ENCODE measurements at places on chromosomes 12 and 14.
A peak's percentile ranks its signal among the peaks of the same experiment; 100 is the strongest.

GRCh38 chr14:91332171-91332985 is 85.2 kb downstream of the CCDC88C start:
- no peak for DNase-seq

- no peak for DNase-seq
These were observed 8.7 kb downstream of the SMIM41 start for GRCh38 chr12:52087961-52088820.

- no peak for DNase-seq
These were observed 330.1 kb upstream of the GARIN2 start for GRCh38 chr14:66859063-66859671.

DNA sequence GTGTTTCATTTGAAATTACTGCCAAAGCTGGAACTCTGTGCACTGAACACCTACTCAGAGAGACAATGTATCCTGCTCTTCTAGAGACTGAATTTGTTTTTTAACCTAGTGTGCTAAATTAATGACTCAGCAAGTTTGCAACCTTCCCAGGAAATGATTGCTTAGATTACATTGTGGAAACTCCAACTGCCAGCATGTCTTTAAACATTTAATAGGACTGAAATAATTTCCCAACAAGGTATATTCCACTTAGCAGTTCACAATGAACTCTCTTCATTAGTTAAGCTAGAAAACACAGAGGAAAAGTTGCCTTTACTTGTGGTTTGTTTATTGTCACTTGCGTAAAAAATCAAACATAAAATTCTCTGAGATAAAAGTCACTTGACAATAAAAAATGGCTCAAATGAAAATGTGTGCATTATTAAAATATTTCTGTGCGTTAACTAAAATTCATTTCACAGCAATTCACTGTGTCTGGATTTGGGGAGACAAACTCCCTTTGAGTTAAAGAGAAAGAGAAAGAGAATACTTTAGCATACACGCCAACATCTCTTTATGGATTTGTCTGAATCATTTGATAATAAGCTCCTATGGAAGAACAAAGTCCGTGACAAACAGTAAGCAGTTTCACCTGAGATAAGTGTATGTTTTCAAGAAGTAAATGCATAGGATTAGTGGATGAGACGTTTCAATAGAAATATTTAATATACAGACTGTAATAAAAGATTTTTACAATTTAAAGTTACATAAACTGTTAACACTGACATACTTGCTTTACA is 284.0 kb downstream of the PRKD1 start:
- peak; percentile 59 for DNase-seq

DNA sequence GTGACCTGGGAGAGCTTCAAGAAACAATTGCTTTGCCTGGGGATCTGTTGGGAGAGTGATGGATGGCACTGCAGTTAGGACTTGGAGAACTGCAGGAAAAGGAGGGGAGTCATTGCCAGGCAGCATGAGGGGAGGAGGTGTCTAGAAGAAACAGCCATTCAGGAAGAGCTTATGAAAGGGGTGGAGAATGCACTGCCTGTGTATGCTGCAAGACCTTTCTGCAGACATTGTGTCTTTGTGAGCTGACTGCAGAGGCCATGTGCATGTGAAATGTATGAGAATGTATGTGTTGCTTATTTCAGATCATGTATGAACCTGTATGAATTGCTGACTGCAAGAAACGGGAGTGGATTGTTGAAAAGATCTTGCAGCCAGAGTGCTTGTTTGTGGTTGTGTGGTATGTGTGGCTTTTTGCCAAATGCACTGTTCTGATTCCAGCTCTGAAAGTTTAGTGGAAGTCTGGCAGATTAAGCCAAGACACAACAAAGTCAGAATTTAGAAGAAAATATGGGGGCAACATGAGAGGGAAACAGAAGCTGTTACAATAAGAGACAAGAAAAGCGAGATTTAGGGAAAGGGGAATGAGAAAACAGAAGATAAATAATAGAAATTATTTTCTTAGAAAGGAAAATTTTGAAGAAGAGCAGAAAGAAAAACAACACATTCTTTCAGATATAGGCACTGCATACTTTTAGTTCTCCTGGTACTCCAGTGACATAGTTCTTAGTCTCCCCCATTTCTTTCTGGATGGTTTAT is 9.8 kb upstream of the RIMKLB start:
- DNase-seq: peak; percentile 92

DNA sequence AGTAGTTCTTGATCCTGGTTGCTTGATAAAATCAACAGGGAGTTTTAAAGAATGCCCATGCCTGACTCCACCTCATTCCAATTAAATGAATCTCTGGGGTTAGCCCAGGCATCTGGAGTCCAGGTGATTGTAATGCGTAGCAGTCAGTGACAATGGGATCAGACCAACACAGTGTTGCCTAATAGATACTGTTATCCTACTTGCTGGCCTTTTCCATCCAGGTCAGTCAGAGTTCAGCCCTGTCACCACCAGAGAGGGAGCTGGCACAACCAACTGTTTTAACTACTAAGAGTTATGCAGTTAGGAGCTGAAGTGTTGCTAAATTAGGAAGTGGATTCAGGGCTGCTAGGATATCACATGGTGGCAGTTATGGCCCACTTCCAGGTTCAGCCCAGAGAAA is 107.1 kb downstream of the GPR135 start:
- DNase-seq: no peak

DNA sequence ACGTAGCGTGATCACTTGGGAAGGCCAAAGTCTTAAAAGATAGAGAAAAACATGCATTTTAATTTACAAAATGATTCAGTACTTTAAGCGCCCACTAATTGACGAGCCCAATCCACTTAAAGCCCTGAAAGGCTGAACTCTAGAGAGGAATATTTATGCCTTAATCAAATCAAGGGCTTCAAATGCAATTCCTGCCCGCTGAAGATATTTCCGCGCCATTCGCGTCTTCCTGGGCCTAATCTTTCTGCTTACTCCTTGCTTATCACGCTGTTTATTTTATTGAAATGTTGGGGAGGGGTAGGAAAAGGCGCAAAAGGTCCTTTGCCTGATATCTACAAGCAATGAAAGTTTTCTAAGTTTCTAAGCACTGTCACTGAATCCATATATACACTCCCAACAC is 4.0 kb downstream of the TBX3 start:
- DNase-seq: no peak

GRCh38 chr14:88369496-88369895 is 16.0 kb upstream of the SPATA7 start:
- no peak for DNase-seq

- DNase-seq: no peak
These were observed 90.3 kb downstream of the DUSP6 start for GRCh38 chr12:89261982-89262381.

- peak; percentile 13 for DNase-seq
These were observed 14.5 kb upstream of the SLC38A2 start for GRCh38 chr12:46386877-46387629.

DNA sequence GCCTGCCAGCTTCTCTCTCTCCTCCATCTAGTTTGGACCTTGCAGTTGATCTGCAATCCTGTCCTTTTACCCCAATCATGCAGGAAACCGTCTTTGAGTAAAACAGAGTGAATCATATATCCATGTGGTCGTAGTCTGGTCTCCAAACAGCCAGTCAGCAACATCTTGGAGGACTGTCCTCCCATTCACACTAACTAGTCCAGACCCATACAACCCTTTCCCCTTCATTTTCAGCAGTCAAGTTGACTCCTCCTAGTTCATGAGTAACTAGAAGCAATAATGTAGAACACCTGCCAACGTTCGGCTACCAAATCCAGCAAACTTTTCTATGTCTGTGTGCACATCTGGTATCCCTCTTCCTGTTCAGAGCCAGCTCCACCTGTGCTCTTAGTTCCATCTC is 10.8 kb upstream of the BIN2 start:
- no peak for DNase-seq

- no peak for DNase-seq
These were observed 6.8 kb upstream of the CCDC177 start for GRCh38 chr14:69581316-69581935.
